ENCODE measurements at places on chromosomes 2 and 18.

DNA sequence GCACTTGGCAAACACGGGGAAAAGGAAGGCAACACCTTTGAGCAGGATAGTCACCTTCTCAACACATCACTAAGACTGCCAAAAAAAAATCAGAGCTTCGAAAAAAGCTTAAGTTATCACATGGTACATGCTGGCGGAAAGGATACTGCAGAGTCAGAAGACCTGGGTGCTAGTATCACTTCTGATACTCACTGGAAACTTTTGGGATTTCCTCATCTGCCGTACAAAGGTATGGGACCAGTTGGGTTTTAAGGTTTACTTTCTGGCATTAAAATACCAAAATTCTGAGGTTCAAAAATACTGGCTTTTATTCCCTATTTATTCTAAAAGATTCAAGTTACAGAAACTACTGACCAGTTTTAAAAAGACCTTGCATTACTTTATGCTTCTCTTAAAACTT lies 2.9 kb downstream of the SUCLG1 start:
- H3K4me1 ChIP-seq, result peaks cover 43% of the 10 kb centered on the region
- H3K27me3 ChIP-seq, result no peaks in the 10 kb centered on the region
- peaks cover 9% of the 10 kb centered on the region for H3K36me3 ChIP-seq

DNA sequence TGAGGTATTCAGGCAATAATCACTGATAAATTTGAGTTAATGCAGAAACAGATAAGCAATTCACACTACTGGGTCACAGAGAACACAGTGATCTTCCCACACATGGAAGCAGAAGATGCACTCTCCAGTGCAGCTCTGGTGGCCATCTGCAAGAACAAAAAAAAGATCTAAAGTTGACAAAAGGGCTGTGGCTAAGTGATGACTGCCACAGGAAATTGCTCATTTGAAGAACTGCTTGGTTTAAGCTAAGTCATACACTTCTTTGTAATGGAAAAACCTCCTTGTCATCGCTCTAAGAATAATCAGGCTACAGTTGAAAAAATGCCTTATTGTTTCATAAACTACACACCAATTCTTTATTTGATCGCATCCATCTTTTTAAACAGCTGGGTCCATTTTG lies 115.1 kb downstream of the DTNB start:
- DNase-seq, result no peak
- H3K27ac ChIP-seq, result peak overlapping the region; percentile 42
- H3K36me3 ChIP-seq, result no peaks in the 10 kb centered on the region
- peak overlapping the region; percentile 21 for H3K4me3 ChIP-seq
- H3K27me3 ChIP-seq, result no peaks in the 10 kb centered on the region

GRCh38 chr2:51011693-51012092 lies 20.2 kb downstream of the NRXN1 start:
- no peaks in the 10 kb centered on the region for H3K4me1 ChIP-seq
- H3K36me3 ChIP-seq, result no peaks in the 10 kb centered on the region
- H3K27me3 ChIP-seq, result no peaks in the 10 kb centered on the region

- H3K4me1 ChIP-seq, result peaks cover 78% of the 10 kb centered on the region
- H3K36me3 ChIP-seq, result no peaks in the 10 kb centered on the region
- peak overlapping the region; percentile 69 for H3K4me3 ChIP-seq
- no peaks in the 10 kb centered on the region for H3K27me3 ChIP-seq
- peak overlapping the region; percentile 95 for H3K27ac ChIP-seq
Observed at GRCh38 chr2:101623031-101623521, 74.4 kb upstream of the MAP4K4 start.

DNA sequence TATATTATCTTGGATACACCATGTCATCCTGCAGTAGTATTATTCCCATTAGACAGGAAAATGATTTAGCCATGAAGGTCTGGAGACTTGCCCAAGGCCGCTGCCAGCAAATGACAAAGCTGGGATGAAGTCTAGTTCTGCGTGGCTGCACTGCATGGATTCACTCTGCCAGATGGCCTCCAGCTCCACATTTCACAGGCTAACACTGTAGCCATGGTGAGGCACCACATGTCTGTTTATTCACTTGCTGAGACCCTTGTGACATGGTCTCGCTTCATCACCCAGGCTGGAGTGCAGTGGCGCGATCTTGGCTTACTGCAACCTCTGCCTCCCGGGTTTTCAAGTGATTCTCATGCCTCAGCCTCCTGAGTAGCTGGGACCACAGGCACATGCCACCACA lies 31.5 kb upstream of the SCG2 start:
- no peaks in the 10 kb centered on the region for H3K36me3 ChIP-seq
- H3K4me3 ChIP-seq, result no peak overlapping the region
- no peak for DNase-seq
- peaks cover under 1% of the 10 kb centered on the region for H3K27me3 ChIP-seq

- H3K4me1 ChIP-seq, result no peaks in the 10 kb centered on the region
- H3K27ac ChIP-seq, result no peak overlapping the region
- DNase-seq, result no peak
Observed at GRCh38 chr2:71721362-71721665, 268.0 kb downstream of the DYSF start.

Measured in activated B cell treated with CpG ODN at 0.5 μM for 24 hours (primary cell).